PC-9 (cell line): ENCODE measurements at places on chromosomes 5 and 9. TPM values are rescaled to one million over a fixed set of nuclear protein-coding genes. Genes with fewer than 3 reads are reported as not detected.

- H3K27ac ChIP-seq = no peak overlapping the region
- no peaks in the 10 kb centered on the region for H3K36me3 ChIP-seq
- H3K4me1 ChIP-seq = no peaks in the 10 kb centered on the region
- no peaks in the 10 kb centered on the region for H3K27me3 ChIP-seq
These were observed 46.5 kb downstream of the P4HA2 start for GRCh38 chr5:132181011-132181629.

- no peak for DNase-seq
- no peaks in the 10 kb centered on the region for H3K36me3 ChIP-seq
- no peak overlapping the region for H3K4me3 ChIP-seq
- no peaks in the 10 kb centered on the region for H3K4me1 ChIP-seq
- no peak overlapping the region for H3K27ac ChIP-seq
These were observed 132.0 kb downstream of the IZUMO3 start for GRCh38 chr9:24413651-24414050.

DNA sequence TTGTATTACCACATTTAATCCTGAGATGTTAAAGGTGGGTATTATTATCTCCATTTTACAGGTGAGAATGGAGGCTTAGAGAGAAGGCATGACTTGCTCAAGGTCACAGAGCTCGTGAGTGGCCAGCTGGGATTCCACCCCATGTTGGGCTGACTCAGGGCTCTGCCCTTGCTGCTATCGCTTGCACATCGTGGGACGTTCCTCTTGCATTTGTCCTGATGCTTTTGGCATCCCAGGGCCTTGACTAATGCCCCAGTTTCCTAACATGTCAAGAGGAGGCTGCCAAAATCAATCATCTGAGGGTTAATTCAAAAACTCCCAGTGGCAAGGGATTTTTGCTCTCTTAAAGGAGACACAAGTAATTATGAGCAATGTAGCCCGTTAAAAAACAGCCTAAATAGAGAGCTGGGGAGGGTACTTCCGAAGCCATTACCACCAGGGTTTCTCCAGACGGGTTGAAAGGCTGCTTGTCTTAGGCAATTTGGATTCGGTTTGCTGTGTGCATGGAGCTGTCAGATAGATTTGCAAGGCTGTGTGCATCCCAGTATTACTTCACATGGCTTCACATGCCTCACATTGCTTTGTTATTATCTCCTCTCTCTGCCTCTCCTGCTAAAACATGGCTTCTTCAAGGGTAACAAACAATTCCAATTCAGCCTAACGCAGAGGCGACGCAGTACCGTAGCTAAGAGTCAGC lies 347.4 kb downstream of the DRD1 start:
- H3K36me3 ChIP-seq = no peaks in the 10 kb centered on the region
- peaks cover 5% of the 10 kb centered on the region for H3K27me3 ChIP-seq
- H3K4me1 ChIP-seq = no peaks in the 10 kb centered on the region
- DNase-seq = no peak
- no peak overlapping the region for H3K27ac ChIP-seq

DNA sequence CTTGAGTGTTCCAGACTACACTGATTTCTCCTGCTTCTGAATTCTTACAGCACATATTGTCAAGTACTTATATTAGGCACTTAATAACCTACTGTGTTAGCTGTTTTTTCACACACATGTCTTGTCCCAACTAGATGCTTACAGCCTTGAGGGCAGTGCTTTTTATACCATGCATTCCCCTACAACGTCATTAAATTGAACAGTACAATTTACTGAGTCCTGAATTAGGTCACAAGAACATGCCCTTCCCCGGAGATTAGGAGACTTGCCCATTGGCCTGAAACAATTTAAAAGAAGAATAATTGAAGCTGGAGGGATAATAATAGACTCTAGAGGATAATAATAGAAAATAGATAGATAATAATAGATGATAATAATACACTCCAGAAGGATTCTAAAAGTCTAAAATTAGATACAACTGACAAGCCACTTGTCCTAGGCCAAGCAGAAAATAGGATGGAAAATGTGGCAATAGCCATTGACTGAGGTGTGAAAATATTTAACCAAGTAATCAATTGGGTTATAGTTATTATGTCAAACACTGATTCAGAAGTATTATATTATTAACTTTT lies 112.6 kb upstream of the SLC12A2 start:
- H3K27ac ChIP-seq = no peak overlapping the region
- no peaks in the 10 kb centered on the region for H3K27me3 ChIP-seq
- 0 out of 2 replicates have a peak, but pooled peaks cover under 1% of the 10 kb centered on the region for H3K36me3 ChIP-seq
- peaks cover 10% of the 10 kb centered on the region; the same call in 1 of the 2 replicates for H3K4me1 ChIP-seq
- H3K4me3 ChIP-seq = no peak overlapping the region

DNA sequence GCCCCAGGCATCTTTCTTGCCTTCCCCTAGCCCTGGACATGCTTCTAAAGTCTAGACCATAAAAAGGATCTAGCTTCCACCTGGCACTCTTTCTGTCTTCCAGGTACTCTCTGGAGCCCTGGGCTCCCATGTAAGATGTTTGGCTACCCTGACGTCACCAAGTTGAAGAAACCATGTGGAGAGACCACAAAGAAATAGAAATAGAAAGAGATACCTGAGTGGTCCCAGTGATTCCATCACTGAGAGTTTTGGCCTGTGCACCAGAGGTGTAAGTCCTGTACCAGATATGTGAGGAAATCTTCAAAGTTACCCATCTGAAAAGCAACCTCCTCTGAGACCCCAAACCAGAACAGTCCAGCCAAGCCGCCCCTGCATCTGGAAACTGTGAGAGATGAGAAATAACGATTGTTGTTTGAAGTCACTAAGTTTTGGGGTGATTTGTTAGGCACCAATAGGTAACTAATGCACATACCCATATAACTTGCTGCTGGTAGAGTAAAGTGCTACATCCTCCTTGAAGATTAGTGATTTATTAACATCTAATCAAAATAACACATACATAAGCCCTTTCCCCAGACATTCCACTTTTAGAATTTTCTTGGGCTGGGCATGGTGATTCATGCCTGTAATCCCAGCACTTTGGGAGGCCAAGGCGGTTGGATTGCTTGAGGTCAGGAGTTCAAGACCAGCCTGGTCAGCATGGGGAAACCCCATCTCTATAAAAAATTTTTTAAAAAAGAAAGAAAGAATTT lies 85.7 kb upstream of the LHFPL2 start:
- no peaks in the 10 kb centered on the region for H3K27me3 ChIP-seq
- H3K36me3 ChIP-seq = no peaks in the 10 kb centered on the region
- H3K4me3 ChIP-seq = no peak overlapping the region

DNA sequence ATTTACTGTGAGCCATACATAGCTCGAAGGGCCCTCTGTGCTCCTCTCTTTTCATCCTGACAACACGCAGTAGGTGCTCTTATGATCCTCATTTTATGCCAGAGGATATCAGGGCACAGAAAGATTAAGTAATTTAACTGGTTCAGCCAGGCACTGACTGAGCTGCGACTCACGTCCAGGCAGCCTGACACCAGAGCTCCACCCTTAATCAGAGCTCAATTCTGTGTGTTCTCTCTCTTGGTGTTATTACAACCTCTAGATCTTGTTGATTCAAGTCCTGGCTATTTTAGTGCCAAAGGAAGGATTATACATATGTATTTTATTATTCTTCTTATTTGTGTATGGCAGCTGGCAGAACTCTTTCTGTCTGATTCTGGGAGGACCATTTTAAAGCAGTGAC lies 59.7 kb downstream of the OSMR start:
- no peak overlapping the region for H3K27ac ChIP-seq
- no peaks in the 10 kb centered on the region for H3K27me3 ChIP-seq
- H3K4me3 ChIP-seq = no peak overlapping the region
- H3K4me1 ChIP-seq = no peaks in the 10 kb centered on the region
- H3K36me3 ChIP-seq = peaks cover 69% of the 10 kb centered on the region

MGAT4B gene
- 337 and 413 TPM in 2 replicates for total RNA-seq

OMD gene
- total RNA-seq = not detected in 2 replicates

FOXI1 gene
- not detected in 2 replicates for total RNA-seq

TAS2R1 gene
- not detected in 2 replicates for total RNA-seq

SLC1A3 gene
- total RNA-seq = 0.24 TPM in 1 of 2 replicates, not detected in the other

RHOBTB3 gene
- total RNA-seq = 87.6 and 99.6 TPM in 2 replicates

RAD50 gene
- 33.9 and 42.2 TPM in 2 replicates for total RNA-seq
